ENCODE measurements at places on chromosomes 4 and X. TPM values are rescaled to one million over a fixed set of nuclear protein-coding genes. Genes with fewer than 3 reads are reported as not detected.

The PABPC1L2B gene
- polyA plus RNA-seq, result 17.2 TPM

The CXCL3 gene
- polyA plus RNA-seq, result 2.2 TPM

The IL2RG gene
- polyA plus RNA-seq, result 0.95 TPM

The CYBB gene
- 21.6 TPM for polyA plus RNA-seq

The LDB2 gene
- polyA plus RNA-seq, result 44.4 TPM

The MND1 gene
- polyA plus RNA-seq, result 13.1 TPM

The RPL39 gene
- 1,061 TPM for polyA plus RNA-seq

The TEX13B gene
- not detected for polyA plus RNA-seq

The DMRTC1 gene
- 1.0 TPM for polyA plus RNA-seq

The FAM241A gene
- polyA plus RNA-seq, result 1.8 TPM

The CT55 gene
- 0.78 TPM for polyA plus RNA-seq
